ENCODE measurements at places on chromosomes 16 and 17.

DNA sequence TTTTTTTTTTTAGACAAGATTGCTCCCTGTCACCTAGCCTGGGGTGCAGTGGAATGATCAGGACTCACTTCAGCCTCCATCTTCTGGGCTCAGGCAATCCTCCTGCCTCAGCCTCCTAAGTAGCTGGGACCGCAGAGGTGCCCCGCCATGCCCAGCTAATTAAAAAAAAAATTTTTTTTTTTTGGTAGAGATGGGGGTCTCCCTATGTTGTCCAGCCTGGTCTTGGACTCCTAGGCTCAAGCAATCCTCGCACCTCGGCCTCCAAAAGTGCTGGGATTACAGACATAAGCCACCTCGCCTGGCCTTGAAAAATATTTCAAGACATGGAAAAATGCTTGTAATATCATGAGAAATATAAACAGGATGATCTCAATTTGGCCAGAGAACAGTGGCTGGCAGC lies 42.9 kb downstream of the HAPSTR1 start:
- no peak for DNase-seq

DNA sequence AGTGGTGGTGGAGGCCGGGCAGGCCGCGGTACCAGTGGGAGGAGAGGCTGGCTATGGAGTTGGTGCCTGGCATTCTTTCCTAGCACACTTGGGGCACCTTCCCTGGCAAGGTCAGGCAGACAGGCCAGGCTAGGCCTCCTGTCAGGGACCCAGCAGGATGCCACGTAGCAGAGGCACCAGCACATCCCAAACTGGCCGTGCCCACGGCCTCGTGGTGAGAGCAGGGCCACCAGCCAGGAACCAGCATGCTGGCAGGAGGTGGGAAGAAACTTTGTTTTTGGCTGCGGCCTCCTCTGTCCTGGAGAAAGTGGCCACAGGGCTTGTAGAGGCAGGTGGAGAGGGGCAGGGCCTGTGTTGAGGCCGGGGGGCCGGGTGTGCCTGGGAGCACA lies 57.6 kb upstream of the CBFA2T3 start:
- DNase-seq = no peak

DNA sequence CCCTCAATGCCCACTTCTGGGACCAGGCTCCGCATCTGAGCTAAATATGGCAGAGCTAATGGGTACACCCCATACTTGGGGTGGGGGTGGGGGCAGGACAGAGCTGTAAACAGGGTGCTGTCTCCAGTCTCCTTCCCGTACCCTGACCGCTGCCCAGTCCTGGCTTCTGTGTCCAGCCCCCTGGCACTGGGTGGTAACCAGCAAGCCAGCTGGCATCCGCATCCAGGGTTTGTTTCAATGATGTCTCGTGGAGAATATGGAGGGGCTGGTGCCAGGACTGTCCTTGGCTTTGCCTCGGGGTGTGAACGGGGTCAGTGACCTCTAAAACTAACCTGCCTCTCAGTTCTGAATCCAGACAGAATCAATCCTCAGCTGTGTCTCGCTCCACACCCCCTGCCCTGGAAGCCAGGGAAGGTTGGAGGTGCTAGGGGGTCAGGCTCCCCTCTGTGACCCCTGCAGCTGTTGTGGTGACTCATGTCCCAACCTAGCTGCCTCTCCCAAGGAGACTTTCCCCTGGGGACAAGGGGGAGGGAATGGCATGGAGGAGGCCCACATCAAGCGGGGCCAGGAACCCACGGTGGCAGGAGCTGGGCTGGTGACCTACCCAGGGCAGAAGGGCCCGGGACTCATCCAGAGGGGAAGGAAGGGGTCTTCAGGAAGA lies 1.5 kb upstream of the PNMT start:
- DNase-seq = no peak

DNA sequence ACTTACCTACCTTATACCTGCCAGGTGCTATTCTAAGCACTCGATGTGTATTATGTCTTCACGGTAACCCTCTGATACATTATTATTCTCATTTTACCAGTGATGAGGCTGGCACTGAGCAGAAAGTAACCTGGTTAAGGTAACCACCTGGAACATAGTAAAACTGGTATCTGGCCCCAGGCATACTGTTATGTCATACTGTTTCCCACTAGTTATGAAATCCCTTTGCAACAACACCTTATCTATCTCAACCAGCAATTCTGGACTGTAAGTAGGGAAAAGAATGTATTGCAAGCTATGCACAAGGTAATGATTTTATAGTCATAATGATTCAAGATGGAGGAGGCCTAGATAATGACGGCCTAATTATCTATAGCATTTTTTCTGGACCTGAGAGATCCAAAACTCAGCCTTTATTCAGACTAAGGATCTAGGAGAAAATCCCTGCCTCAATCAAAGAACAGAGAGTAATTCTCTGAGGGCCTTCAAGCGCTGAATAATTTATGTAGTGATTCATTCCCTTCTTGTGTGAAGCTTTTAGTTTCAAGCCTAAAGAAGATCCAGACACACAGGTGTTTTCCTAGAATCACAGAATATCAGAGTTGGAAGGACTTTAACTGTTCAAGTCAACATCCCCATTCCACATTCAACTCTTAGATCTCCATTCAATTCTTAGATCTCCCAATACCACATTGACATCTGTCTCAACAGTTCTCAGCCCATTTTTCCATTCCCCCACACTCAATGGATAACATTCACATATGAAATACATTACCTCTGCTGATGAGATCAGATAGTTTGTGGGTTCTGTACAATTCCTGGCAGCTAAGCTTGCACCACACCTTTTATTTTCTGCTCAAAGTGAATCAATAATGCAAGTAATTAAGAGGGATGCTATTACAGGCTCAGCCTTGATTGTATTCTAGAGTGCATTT lies 14.9 kb upstream of the MMD start:
- no peak for DNase-seq

GRCh38 chr17:18932360-18933055 lies 19.5 kb upstream of the SLC5A10 start:
- DNase-seq = no peak

DNA sequence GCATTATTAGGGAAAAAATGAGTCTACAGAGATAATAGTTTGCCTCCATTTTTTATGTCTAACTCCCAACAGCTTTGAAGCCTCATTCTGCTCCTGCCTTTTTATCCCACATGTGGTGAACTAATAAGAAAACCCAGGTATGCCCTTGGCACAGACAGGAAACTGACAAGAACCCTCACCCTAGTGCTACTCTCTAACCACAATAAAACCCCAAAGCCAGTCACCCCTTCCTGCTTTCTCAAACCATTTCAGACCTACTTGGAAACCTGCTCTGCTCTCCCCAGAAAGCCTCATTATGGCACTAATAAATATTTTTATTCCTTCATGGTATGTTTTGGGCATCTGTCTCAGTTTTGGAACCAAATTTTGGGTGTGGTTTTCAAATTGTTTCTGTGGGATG lies 3.9 kb upstream of the MARVELD3 start:
- no peak for DNase-seq

- DNase-seq = no peak
Observed at GRCh38 chr16:21263640-21264570, 14.2 kb downstream of the CRYM start.

GRCh38 chr17:45225964-45226530 lies 4.4 kb downstream of the FMNL1 start:
- DNase-seq = peak; percentile 80

GRCh38 chr17:67686241-67686640 lies 31.5 kb upstream of the NOL11 start:
- no peak for DNase-seq

DNA sequence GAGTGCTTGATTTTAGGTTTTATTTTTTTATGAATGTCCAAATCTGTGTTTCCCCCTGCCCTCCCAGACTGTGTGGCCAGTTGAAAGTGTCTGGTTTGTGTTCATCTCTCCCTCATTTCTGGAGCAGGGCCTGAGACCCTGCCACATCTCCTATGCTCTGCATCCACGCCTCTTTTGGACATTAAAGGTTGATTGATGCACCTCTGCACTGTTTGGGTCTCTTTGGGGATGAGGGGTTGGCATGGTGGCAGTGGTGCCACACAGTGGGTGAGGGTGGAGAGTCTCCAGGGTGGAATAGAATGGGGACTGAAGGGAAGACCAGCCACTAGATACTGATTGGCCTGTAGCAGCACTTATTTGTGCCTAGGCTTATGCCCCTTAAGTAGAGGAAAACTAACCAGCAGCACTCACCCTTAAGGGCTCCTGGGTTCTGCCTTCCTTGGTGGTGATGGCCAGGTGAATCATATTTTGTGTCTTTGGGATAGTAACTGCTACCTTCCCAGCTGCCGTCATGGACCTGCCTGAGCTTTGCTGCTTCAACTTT lies 7.9 kb downstream of the DYNLL2 start:
- no peak for DNase-seq

- DNase-seq = no peak
Observed at GRCh38 chr16:48537909-48538745, 71.9 kb downstream of the N4BP1 start.

- no peak for DNase-seq
Observed at GRCh38 chr17:41734139-41734948, at the start of gene HAP1. HAP1 (minus strand) TSS chr17:41734643; CDS start chr17:41734634, 9 bp downstream.

- DNase-seq = no peak
Observed at GRCh38 chr17:71926746-71927398, 193.9 kb upstream of the SOX9 start.

- DNase-seq = no peak
Observed at GRCh38 chr17:4900231-4901107, 1.1 kb downstream of the C17orf107 start.

DNA sequence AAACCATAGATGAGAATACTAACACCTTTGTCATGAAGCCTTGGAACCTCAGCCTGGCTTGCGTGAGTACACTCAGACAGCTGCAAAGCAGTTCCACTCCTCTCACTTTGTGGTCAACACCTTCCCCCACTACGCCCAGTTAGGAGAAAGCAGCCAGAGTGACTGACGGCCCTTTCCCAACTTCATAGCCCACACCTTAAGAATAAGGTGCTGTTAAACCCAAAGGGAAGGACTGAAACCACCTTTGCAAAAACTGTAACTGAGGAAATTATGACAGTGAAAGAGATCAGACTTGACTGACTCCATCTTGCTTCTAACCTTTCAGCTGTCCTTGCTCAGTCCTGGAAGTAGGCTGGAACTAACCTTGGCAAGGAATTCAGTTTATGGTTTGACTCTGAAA lies 13.7 kb downstream of the N4BP1 start:
- no peak for DNase-seq

- DNase-seq = no peak
Observed at GRCh38 chr17:82463391-82463790, 4.8 kb downstream of the NARF start.

- no peak for DNase-seq
Observed at GRCh38 chr17:7811251-7811650, 22.8 kb upstream of the KDM6B start.

DNA sequence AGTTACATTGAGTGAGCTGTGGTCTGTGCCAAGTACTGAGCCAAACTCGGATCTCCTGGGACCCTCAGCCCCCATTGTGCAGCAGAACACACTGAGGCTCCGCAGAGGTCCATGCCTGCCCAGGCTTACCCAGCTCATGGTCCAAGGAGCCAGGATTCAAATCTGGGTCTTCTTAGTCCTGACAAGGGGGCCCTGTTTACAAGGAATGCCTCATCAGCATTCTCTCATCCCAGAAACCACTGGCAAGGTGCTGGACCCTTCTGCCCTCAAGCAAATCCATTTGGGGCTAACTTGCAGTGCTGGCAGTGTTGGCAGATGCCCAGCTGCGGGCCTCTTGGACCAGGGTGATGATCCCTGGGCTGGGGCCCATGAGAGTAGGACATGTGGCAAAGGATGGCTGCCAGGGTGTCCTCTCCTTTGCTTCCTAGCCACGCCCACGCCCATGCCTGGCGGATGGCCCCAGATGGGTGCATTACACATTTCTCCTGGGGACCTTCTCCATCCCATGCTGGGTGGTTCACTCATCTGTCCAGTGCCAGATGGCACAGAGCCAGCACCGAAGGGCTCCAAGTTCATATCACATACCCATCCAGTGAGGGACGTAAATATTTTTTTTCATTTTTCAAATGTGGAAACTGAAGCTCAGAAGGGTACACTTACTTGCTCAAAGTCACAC lies 117.7 kb downstream of the CMIP start:
- no peak for DNase-seq

DNA sequence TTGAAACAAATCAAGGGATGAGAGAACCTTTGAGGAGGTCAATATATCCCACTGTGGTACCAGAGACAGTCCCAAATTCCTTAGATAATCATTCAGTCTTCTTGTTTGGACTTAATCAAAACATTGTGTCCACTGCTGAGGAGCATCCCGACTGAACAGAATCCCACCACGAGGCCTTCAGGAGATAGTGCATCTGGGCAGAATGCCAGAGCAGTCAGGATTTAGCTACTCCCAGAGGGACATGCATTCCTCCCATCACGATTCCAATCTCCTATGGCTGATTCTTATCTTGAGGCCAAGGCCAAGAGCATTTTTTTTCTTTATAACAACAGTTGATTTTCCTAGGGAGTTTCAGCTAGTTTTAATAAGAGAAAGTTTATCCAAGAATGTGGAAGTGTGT lies 87.4 kb upstream of the COX10 start:
- no peak for DNase-seq

DNA sequence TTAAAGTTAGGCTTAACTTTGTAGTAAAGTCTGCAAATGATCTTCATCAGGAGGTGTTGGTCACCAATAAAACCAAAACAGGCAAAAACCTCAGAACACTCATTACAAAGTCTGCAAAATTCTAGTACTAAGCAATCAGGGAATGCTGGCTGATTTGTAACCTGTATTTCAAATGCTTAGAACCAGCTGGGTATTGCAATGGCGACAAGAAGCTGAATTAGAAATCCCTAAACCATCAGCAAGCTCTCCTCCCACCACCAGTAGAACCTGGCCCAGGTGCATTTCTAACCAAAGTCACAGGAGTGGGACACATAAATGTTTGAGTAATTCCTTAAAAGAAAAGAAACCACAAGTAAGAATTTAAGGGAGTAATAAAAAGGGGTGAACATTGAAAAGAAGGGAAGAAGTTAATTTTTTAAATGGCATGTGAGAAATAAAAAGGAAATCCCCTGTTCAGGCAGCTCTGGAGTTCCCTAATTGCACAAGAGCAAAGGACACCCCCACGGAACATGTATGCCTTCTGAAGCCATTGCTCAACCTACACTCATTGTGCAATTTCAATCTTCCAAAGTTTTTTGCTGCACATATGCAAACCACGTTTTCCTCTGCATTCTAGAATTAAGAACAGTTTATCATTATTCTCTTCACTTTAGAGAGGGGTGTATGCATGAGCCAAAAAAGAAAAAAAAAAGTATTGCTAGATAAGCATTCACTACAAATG lies 102.9 kb downstream of the HIC1 start:
- DNase-seq = no peak

DNA sequence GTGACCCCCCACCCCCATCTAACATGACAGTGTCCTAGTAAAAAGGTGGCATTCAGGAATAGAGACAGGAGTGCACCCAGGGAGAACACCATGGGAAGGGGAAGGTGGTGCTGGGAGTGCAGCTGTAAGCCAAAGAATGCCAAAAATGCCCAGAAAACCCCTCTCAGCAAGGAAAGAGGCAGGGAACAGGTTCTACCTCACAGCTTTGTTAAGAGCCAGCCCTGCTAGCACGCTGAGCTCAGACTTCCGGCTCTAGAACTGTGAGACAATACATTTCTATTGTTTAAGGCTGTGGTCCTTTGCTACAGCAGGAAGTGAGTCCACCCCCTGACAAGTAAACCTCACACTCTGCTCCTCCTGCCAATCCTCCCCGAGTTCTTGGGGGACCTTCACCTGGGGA lies 302.4 kb upstream of the N4BP1 start:
- DNase-seq = no peak
